CD8-positive, alpha-beta T cell (primary cell): ENCODE measurements at places on chromosomes 5 and 9. TPM values are rescaled to one million over a fixed set of nuclear protein-coding genes. Genes with fewer than 3 reads are reported as not detected.

GRCh38 chr9:32401488-32401887 is 17.0 kb downstream of the ACO1 start:
- no peak for DNase-seq

Gene PSAT1
- total RNA-seq: 0.98 TPM

Gene PCDHGA1
- not detected for total RNA-seq

Gene TMEM174
- not detected for total RNA-seq

DNA sequence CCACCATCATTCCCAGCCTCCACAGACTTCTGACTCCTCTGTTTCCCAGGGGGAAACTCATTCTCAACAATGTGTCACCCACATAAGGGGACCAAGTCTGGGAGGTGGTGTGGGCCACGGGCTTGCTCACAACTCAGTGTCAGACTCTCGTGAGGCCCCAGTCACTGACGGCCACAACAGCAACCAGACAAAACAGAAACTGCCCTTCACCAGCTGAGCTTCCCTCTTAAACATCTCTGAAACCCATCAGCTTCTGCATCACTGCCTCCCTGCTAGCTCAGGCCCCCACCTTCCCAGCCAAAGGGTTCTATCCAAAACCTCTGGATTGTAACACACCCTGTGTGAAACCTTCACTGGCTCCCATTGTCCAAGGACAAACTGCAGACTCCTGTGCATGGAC is 273.4 kb downstream of the CDK5RAP2 start:
- DNase-seq: no peak

GRCh38 chr5:157820593-157821252 is 38.2 kb downstream of the CLINT1 start:
- DNase-seq: no peak

DNA sequence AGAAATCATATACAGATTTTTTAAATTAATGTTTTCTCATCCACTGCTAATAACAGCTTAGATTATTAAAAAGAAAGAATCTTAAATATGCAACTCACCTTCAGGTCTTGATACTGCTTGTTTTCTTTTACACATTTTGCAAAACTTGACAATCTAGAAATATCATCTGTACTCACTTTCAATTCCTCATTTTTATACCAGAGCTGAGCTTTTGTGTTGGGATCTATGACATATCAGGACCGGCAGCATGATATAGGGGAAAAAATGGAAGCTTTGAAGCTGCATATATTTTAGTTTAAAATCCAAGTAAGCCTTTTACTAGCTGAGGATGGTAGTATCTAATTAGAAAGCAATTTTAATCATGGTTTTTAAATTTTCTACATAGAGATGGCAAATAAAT is 75.7 kb upstream of the SMARCA2 start:
- no peak for DNase-seq

Gene HTR4
- total RNA-seq: not detected

- DNase-seq: no peak
These were observed 11.9 kb downstream of the SMIM23 start for GRCh38 chr5:171797543-171797942.
